Activated CD4-positive, alpha-beta T cell treated with anti-CD3 and anti-CD28 coated beads, Interleukin-2, amount 10 ng/mL, durations not matched to agents 24 days and 14 days (primary cell): ENCODE measurements at places on chromosomes 6 and 20. TPM values are rescaled to one million over a fixed set of nuclear protein-coding genes. Genes with fewer than 3 reads are reported as not detected.

DNA sequence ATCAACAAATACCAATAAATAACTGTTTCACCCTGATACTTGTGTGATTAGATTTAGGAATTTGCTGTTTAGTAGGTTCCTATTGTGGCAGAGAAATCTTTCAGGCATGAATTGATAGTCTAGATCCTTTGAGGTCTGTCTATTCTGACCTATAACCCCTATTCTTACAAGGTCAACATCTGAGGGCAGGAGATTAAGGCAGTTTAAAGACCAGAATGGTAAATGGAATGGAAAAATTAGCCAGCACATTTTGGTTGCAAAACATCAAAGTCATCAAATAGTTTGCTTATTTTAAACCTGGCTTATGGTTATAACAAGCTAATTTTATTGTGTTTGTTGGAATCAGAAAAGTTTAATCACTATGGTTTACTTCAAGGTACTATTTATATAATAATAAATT is 78.4 kb downstream of the LIN28B start:
- no peak overlapping the region for H3K4me3 ChIP-seq
- peaks cover 24% of the 10 kb centered on the region for H3K27me3 ChIP-seq
- H3K36me3 ChIP-seq, result no peaks in the 10 kb centered on the region
- no peak overlapping the region for H3K27ac ChIP-seq
- DNase-seq, result no peak

GRCh38 chr20:22916021-22916842 is 118.9 kb upstream of the SSTR4 start:
- no peaks in the 10 kb centered on the region for H3K27me3 ChIP-seq
- no peak overlapping the region for H3K27ac ChIP-seq
- H3K4me3 ChIP-seq, result no peak overlapping the region

- no peak overlapping the region for H3K4me3 ChIP-seq
- no peak for DNase-seq
- H3K36me3 ChIP-seq, result no peaks in the 10 kb centered on the region
- H3K27me3 ChIP-seq, result peaks cover 2% of the 10 kb centered on the region
Observed at GRCh38 chr20:53918949-53919361, 151.4 kb downstream of the BCAS1 start.

HLA-DMB gene
- 0.75 and 0.80 TPM in 2 replicates for total RNA-seq

BPIFB2 gene
- total RNA-seq, result not detected in 2 replicates

ARMC12 gene
- total RNA-seq, result 0.58 and 0.64 TPM in 2 replicates
